A549 treated with CpdA at 1 μM for 4 hours (cell line): ENCODE measurements at places on chromosomes 11 and 22. TPM values are rescaled to one million over a fixed set of nuclear protein-coding genes. Genes with fewer than 3 reads are reported as not detected.

The TP53I11 gene
- total RNA-seq: 38.5 to 50.6 TPM (median 42.9 TPM) in 5 replicates

The TMEM191C gene
- 0.61 to 1.1 TPM (median 0.87 TPM) in 5 replicates for total RNA-seq

The ANKK1 gene
- 0.02 to 0.12 TPM in 2 of 5 replicates, not detected in the others for total RNA-seq

The GAL3ST3 gene
- not detected in 5 replicates for total RNA-seq

The TRIM49 gene
- total RNA-seq: not detected in 5 replicates

The HDHD5 gene
- 32.1 to 42.0 TPM (median 40.8 TPM) in 5 replicates for total RNA-seq

The GUCY1A2 gene
- 0.01 to 0.04 TPM (median 0.03 TPM) in 5 replicates for total RNA-seq

The CCDC81 gene
- total RNA-seq: 0.17 to 0.50 TPM (median 0.22 TPM) in 5 replicates

The KAT5 gene
- total RNA-seq: 38.5 to 51.3 TPM (median 50.2 TPM) in 5 replicates

The AIFM3 gene
- 2.0 to 4.6 TPM (median 3.5 TPM) in 5 replicates for total RNA-seq

The ACCS gene
- total RNA-seq: 14.2 to 18.5 TPM (median 16.0 TPM) in 5 replicates
